ENCODE measurements at places on chromosomes 5 and 9.

DNA sequence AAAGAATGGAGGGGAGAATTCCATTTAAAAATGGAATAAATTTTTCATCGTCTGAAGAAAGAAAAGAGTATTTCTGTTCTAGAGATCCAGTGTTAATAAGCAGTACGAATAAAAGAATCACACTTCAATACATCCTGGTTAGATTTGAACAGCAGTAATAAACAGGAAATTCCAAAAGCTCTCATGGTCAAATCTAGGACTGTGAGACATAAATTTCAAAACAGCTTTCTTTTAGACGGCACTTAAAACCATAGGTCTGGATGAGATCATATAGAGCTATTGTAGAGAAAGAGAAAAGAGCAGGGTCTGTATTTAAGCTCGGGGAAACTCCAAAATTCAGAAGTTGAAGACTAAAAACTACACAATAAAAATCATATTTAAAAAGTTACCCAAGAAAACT, 1006.9 kb upstream of the CTNND2 start:
- no peak for DNase-seq

DNA sequence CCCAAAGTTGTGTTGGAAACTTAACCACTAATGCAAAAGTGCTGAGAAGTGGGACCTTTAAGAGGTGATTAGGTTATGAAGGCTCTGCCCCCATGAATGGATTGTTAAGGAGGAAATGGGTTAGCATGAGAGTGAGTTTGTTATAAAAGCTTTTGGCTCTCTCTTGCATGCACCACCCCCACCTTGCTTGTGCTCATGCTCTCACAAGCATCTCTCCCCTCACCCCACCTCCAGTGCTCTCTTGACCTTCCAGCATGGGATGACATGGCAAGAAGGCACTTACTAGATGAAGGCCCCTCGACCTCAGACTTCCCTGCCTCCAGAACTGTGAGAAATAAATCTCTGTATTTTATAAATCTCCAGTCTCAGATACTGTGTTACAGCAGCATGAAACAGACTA, 52.8 kb downstream of the RICTOR start:
- no peak for DNase-seq

DNA sequence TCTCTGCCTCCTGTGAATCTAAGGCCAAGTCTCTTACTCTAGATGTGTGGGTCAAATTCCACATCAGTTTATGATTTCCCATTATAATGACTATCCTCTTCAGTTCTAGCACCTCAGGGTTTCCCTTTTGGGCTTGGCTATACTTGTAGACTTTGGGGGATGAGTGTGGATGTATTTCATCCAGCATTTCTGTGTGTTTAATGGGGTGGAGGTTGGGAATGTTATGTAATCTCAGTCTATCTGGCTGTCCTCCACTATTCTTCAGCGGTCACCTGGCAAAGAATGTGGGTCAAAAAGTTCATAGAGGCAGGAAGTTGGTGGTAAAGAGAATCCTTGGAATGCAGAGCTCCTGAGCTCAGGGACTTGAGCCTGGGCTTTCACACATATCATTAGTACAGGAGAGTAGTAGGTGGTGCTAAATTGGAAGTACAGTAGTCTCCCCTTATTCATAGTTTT, 64.9 kb downstream of the CFAP95 start:
- DNase-seq, result no peak

GRCh38 chr9:85040146-85040545, 370.6 kb downstream of the NTRK2 start:
- DNase-seq, result no peak

GRCh38 chr9:113585555-113585954, 122.0 kb downstream of the RGS3 start:
- no peak for DNase-seq

- no peak for DNase-seq
Measured at GRCh38 chr5:172637740-172638139, 3.3 kb upstream of the NEURL1B start.

DNA sequence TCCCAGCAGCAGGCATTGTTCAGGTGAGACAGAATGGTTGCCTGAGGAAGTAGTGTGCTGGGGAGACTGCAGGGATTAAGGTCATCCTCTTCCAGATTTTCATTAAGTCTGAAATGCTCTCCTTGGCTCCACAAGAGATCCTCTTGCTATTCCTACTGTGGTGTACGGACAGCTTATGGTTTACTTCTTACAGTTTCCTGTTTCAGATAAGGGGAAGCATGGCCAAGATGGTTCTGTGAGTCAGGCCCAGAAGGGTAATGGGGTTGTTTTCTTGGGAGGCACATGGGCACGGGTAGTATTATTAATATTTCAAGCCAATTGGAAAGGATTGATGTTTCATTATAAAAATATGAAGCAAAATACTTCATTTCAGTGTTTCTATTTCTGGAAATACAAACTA, 42.9 kb downstream of the GLRX start:
- DNase-seq, result no peak

GRCh38 chr9:108784998-108785397, 70.8 kb downstream of the ACTL7B start:
- DNase-seq, result no peak

DNA sequence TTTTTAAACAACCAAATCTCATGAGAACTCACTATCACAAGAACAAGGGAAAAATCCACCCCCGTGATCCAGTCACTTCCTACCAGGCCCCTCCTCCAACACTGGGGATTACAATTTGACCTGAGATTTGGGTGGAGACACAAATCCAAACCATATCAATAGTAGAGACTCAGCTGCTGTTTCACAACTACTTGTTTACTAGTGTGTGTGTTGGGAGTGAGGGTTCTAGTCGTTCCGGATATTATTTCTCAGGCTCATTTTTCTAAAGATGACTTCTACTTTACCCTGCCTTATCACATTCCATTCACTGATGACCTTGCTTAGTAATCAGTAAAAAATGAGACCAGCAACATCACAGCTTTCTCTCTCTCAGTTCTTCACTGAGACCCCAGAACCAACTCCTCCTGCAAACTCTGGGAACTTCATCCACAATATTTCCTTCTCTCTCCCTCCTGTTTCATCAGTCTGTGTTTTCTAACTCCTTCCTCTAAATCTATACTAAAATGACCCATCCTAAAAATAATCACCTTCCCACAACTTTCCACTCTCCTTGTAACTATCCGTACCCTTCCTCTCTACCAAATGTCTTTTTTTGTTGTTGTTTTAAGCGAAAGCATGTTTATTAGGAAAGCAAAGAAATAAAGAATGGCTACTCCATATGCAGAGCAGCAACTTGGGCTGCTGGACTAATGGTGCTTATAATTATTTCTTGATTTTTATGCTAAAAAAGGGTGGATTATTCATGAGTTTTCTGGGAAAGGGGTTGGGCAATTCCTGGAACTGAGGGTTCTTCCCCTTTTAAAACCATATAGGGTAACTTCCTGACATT, 121.5 kb upstream of the SPRY4 start:
- no peak for DNase-seq

- DNase-seq, result no peak
Measured at GRCh38 chr9:135244271-135245221, 157.1 kb downstream of the OLFM1 start.

DNA sequence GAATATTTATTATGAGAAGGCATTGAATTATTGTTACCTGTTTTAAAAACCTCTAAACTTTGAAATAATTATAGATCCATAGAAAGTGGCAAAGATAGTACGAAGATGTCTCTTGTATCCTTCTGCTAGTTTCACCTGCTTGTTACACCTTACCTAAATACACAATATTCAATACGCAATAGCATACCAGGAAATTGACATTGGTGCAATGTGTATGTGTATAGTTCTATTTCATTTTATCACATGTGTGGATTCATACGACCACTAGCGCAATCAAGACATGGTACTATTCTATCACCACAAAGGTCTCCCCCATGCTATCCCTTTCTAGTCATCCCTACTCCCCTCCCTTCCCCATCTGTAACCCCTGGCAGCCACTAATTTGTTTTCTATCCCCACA, 8.5 kb upstream of the OR2S2 start:
- no peak for DNase-seq

All from NCI-H1417 treated with DMSO at 0.1 percent for 48 hours (cell line).